Kidney epithelial cell (primary cell): ENCODE measurements at places on chromosomes 3 and 15. TPM values are rescaled to one million over a fixed set of nuclear protein-coding genes. Genes with fewer than 3 reads are reported as not detected.

SPCS1 gene
- 199 and 237 TPM in 2 replicates for total RNA-seq

FAM131A gene
- 14.0 and 14.7 TPM in 2 replicates for total RNA-seq

TMOD2 gene
- 4.1 and 5.5 TPM in 2 replicates for total RNA-seq

MEX3B gene
- total RNA-seq: 15.6 and 18.8 TPM in 2 replicates

RBP2 gene
- not detected in 2 replicates for total RNA-seq

CFAP92 gene
- 0.50 and 1.7 TPM in 2 replicates for total RNA-seq

SERINC4 gene
- 0.46 TPM in 1 of 2 replicates, not detected in the other for total RNA-seq

GOLGA8K gene
- 0.07 TPM in 1 of 2 replicates, not detected in the other for total RNA-seq

LMCD1 gene
- 221 and 264 TPM in 2 replicates for total RNA-seq

TPRG1 gene
- 0.41 and 1.4 TPM in 2 replicates for total RNA-seq

RARRES1 gene
- 5.3 and 6.9 TPM in 2 replicates for total RNA-seq

GPR62 gene
- not detected in 2 replicates for total RNA-seq

ACAN gene
- 0.08 and 0.27 TPM in 2 replicates for total RNA-seq

CIDEC gene
- total RNA-seq: not detected in 2 replicates

CLDN1 gene
- 305 and 316 TPM in 2 replicates for total RNA-seq

IFT122 gene
- 9.1 and 27.2 TPM in 2 replicates for total RNA-seq

RAB27A gene
- total RNA-seq: 5.0 and 7.7 TPM in 2 replicates

INSYN1 gene
- total RNA-seq: 1.3 and 3.1 TPM in 2 replicates

GAP43 gene
- total RNA-seq: 0.07 and 0.21 TPM in 2 replicates

SELENOS gene
- total RNA-seq: 109 and 142 TPM in 2 replicates

BFSP2 gene
- total RNA-seq: 0.96 TPM in 1 of 2 replicates, not detected in the other

NME9 gene
- total RNA-seq: not detected in 2 replicates

KBTBD8 gene
- 0.67 and 0.89 TPM in 2 replicates for total RNA-seq

GOLGA8J gene
- total RNA-seq: not detected in 2 replicates

PRSS50 gene
- 0.07 and 0.29 TPM in 2 replicates for total RNA-seq

GOLGA8M gene
- total RNA-seq: not detected in 2 replicates

EAF2 gene
- 1.1 and 1.5 TPM in 2 replicates for total RNA-seq

ANKUB1 gene
- not detected in 2 replicates for total RNA-seq

FAM107A gene
- 0.63 TPM in 1 of 2 replicates, not detected in the other for total RNA-seq

PRR23E gene
- not detected in 2 replicates for total RNA-seq

ISG20 gene
- 22.3 and 36.0 TPM in 2 replicates for total RNA-seq

LIPH gene
- total RNA-seq: 2.5 and 4.3 TPM in 2 replicates

CASR gene
- 0.04 and 0.07 TPM in 2 replicates for total RNA-seq

SLC12A1 gene
- total RNA-seq: not detected in 2 replicates

IL5RA gene
- total RNA-seq: not detected in 2 replicates

KNG1 gene
- total RNA-seq: not detected in 2 replicates

NDN gene
- total RNA-seq: 75.0 and 88.9 TPM in 2 replicates

SATB1 gene
- total RNA-seq: 3.4 and 7.4 TPM in 2 replicates

ULK4 gene
- 13.0 and 18.3 TPM in 2 replicates for total RNA-seq

CCDC50 gene
- 160 and 178 TPM in 2 replicates for total RNA-seq

NRROS gene
- 1.8 and 2.5 TPM in 2 replicates for total RNA-seq

ABHD10 gene
- total RNA-seq: 17.1 and 17.6 TPM in 2 replicates

PPP1R14D gene
- not detected in 2 replicates for total RNA-seq

MORC1 gene
- total RNA-seq: not detected in 2 replicates

RHOV gene
- total RNA-seq: 2.0 and 3.6 TPM in 2 replicates

GYG1 gene
- 32.7 and 41.1 TPM in 2 replicates for total RNA-seq

TUSC2 gene
- total RNA-seq: 40.3 and 58.3 TPM in 2 replicates

FHIT gene
- total RNA-seq: 9.1 and 11.5 TPM in 2 replicates

SERPINI2 gene
- total RNA-seq: not detected in 2 replicates

BNIP2 gene
- total RNA-seq: 105 and 113 TPM in 2 replicates

SIDT1 gene
- total RNA-seq: 0.04 and 0.14 TPM in 2 replicates

GALNT15 gene
- total RNA-seq: 0.17 TPM in 1 of 2 replicates, not detected in the other

TMEM40 gene
- 5.3 and 7.9 TPM in 2 replicates for total RNA-seq

EFHB gene
- 0.33 and 1.5 TPM in 2 replicates for total RNA-seq

IL17RD gene
- 25.7 and 28.7 TPM in 2 replicates for total RNA-seq

RASGRF1 gene
- 0.48 and 1.4 TPM in 2 replicates for total RNA-seq

DNAH12 gene
- 0.41 TPM in 1 of 2 replicates, not detected in the other for total RNA-seq

GABRB3 gene
- 0.21 and 0.96 TPM in 2 replicates for total RNA-seq
